ENCODE measurements at places on chromosomes 12 and 14.
A peak's percentile ranks its signal among the peaks of the same experiment; 100 is the strongest.

DNA sequence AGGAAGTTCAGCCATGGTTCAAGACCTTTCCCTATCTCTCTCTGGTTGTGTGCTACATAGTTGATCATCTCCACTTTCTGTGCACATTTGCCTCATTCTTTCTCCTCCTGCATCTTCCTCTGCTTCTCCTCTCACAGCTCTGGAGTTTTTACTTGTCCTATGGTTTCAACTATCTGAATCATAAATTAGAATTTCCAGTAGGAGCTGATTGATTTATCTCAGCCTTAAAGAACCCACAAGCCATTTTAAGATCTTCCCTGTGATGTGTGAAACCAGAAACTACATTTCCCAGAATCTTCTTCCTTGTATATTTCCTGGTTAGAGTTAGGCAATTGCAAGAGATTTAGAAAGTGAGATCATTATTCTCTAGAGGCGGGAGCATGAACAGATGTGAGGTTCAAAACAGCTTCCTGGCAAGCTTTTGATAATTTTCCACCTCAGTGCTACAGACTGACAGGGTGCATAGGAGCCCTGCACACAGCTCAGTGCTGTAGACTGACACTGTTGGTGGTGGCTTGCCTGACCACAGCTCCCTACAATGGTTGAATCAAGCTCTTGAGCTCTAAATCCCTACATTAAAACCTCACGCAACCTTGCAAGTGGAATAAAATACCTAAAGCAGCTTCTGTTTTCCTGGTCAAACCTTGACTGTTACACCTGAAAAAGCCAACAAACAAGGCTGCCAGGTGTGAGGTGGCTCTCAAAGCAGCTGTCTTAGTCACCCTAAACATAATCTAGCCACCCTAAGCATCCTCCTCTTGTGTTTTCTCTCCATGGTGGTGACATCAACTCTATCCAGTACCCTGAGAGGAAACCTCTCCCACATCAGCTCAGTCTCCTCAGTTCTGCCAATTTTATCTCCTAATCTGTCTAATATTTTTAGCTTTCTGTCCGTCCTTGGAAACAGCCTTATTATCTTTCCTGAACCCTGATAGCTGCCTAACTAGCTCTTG, 21.5 kb upstream of the IFNG start:
- no peak for DNase-seq

- DNase-seq = no peak
These were observed 236.3 kb downstream of the GALC start for GRCh38 chr14:87756661-87757060.

DNA sequence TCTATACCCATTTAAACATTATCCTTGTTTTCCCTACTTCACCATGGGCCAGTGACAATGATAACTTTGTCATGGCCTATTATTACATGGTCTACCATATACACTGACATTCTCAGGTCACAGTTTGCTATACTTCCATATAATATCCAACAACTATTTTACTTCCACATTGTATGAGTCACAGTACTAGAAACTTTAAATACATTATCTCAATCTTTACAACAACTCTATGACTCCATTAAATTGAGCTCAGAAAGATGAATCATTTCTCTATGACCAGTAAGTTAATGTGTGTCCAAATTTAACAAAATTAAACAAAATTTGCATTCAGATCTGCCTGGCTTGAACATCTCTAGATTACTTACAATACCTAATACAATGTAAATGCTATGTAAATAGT, 93.9 kb downstream of the PLEKHG7 start:
- no peak for DNase-seq

- no peak for DNase-seq
These were observed 98.1 kb upstream of the GRIP1 start for GRCh38 chr12:66776974-66777373.

- no peak for DNase-seq
These were observed 126.3 kb downstream of the RALGAPA1 start for GRCh38 chr14:35682802-35683201.

DNA sequence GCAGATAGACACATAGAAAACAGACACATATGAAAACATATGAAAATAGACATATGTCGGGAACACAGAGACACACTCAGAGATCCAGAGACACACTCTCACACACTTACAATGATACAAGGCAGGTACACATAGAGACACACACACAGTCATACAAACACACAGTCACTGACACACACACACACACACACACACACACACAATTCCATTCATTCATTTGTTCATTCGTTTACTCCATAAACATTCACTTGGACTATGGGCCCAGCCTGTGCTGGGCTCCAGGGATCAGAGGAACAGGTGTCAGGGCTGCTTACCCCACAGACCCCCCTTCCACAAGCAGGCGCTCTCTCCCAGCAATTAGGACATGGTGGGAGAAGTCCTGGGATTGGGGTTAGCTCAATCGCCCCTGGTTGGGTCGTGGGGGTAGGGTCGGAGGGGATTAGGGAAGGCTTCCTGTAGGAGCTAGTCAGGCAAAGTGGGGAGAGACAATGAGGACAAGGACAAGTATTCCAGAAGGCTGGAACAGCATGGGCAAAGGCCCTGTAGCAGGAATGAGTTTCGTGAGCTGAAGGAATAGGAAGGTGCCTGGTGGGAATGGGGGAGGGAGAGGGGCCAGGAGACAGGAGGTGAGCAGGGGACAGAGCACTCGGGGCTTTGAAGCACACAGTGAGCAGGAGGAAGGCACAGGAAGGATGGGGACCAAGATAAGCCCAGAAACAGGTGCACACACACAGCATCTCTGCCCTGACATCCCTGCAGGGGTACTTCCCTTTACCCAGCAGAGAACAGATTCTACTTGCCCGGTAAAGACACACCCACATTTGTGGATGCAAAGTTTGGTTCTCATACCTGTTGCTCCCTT, 6.5 kb downstream of the RASAL1 start:
- DNase-seq = no peak

DNA sequence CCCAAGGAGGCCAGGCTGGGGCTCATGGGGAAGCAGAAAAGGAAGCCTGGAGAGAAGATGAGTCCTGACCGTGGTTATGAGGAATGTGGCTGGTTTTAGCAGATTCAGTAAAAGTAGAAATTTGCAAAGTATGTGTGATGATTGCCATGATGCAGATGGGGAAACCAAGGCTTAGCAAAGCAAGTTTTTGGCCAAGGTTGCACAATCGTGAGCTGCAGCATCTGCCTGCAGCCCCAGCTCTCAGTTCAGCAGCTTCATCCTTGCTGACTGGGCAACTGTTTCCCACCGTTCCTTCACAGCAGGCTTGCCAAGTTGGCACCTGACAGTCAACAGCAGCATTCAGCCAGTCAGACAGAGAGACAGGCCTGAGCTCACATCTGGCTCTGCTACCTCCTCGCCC, 656.7 kb downstream of the MED13L start:
- no peak for DNase-seq

DNA sequence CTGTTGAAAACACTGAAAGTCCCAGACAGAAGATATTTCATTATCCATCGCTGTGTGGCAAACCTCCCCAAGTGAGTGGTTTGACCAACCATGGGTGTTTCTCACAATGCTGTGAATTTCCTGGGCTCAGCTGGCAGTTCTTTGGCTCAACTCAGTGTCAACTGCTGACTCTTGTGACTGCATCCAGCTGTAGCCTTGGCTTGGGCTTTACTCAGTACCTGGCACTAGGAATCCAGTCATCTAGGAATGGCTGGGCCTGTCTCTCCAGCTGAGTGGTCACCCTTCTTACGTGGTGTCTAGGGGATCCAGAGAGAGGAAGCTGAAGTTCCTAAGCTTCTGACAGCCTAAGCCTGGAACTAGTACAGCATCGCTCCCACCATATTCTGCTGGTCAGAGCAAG, 80.7 kb upstream of the PSMC1 start:
- DNase-seq = no peak

DNA sequence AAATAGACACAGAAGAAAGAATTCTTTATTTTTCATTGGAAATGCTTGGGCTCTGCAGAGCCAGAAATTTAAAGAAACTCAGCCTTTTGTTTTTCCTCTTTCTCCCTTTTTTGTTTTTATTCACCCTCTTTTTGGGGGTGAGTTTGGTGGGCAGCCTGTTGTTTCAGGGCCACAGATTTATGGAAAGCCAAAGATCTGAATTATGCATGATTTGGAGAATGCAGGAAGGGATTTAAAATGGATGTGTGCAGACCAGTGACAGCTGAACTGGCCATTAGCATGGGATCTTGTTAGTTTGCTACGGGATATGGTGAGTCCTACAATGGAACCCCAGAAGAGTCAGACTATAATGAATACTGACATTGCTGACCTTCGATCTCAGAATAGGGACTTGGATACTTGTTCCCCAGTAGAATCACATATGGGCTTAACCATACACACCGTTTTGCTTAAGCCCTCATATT, 7.7 kb upstream of the ATXN2 start:
- no peak for DNase-seq

GRCh38 chr12:68428724-68429501, 96.8 kb upstream of the MDM1 start:
- DNase-seq = no peak

DNA sequence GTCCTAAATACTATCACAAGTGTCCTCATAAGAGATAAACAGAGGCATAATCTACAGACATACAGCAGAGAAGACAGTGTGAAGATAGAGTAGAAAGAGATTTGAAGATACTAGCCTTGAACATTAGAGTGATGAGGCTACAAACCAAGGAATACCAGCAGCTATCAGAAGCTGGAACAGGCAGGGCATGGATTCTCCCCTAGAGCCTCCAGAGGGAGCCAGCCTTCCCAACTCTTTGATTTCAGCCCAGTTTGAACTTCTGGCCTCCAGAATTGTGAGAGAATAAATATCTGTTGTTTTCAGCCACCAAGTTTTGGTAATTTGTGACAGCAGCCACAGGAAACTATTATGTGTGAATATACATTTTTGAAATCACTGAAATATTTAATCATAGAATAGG, 47.2 kb downstream of the CCDC91 start:
- no peak for DNase-seq

DNA sequence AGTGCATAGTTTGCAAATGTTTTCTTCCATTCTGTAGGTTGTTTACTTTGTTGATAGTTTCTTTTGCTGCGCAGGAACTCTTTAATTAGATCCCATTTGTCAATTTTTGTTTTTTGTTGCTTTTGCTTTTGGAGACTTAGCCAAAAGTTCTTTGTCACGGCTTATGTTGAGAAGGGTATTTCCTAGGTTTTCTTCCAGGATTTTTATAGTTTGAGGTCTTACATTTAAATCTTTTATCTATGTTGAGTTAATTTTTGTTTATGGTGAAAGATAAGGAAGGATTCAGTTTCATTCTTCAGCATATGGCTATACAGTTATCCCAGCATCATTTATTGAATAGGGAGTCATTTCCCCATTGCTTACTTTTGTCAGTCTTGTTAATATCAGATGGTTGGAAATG, 51.9 kb downstream of the SYNE2 start:
- no peak for DNase-seq

- no peak for DNase-seq
These were observed 111.5 kb upstream of the TMPO start for GRCh38 chr12:98403936-98404335.

DNA sequence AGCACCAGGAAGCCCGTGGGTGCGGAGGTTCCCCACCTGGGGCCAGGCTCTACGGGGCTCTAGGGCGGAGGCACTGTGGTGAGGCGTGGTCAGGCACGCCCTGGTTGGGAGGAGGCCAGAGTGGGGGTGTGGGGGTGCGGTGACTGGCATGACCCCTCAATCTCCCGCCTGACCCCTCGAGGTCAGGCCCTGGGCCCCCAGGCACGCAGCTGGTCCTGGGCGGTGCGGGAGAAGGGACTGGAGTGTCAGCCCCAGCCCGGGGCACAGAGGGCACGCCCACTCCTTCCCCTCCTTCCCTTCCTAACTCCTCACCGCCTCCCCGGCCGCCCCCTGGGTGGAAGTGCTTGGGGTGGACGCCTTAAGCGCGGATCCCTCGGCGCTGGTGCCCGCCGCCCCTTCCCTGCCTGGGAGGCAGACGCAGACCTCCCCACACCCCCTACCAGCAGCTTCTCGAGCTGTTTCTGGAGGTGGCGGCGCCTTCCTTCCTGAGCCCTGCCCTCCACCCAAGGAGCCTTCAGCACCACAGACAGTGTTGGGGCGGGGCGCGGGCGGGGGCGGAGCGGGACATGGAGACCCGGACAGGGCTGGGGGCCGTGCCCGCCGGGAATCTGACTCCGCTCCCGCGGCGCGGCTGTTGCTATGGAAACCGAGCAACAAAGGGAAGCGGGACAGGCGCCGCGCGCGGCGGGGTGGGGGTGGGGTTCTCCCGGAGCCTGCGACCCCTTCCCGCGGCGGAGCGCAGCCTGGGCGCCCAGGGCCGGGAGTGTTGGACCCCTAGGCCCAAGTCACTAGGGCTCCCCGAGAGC, 741 bp upstream of the CRIP2 start:
- DNase-seq = peak; percentile 97

DNA sequence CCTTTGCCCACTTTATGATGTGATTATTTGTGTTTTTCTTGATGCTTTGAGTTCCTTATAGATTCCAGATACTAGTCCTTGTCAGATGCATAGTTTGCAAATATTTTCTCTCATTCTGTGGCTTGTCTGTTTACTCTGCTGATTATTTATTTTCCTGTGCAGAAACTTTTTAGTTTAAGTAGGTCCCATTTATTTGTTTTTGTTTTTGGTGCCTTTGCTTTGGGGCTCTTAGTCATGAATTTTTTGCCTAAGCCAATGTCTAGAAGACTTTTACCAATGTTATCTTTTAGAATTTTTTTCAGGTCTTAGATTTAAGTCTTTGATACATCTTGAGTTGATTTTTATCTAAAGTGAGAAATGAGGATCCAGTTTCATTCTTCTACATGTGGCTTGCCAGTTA, 667.3 kb downstream of the SLC16A7 start:
- DNase-seq = no peak

DNA sequence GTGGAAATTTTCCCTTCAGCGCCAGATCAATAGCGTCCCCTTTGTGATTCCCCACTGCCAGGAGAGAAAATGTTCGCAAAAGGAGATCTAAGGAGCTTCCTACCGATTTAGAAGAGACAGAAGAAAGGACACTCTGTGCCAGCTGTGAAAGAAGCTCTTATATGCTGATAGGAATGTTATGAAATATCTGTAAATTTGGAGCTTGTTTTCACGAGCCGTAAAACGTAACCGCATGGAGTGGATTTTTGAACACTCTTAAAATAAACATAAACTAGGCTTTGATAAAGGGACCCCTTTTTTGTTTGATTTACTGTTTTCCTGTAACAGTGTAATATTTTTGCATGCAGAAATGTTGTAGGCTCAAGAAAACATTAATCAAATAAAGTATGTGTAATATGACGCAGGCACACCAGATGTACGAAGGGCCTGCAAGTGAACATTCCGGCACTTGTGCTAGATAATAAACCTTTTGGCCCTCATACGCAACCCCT, 346.8 kb downstream of the ETNK1 start:
- DNase-seq = no peak

DNA sequence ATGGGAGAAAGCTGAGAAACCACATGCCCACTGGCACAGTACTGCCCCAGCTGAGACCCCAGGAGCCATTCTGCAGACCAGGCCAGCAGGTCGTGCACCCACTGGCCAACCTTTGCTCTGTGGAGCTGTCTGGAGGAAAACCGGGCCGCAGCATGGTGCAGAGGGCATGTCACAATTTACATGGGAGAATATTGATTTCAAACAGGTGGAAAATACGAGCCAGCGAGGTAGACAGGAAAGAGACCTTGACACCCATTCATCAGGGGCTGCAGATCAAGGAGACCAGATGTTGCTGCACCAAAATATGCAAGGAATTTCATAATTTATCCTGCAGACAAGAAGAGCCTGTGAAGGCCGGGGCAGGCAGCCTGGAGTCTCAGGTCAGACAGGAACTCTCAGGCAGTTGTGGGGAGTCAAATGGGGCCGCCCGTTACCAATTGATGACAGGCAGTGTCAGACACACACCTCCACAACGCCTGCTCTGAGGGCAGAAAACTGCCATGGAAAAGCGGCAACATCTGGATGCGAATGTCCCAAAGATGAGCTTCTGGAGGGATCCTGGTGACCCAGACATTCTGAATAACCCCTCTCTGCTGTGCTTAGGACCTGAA, 74.6 kb upstream of the BCL11B start:
- DNase-seq = no peak

Data from T47D (cell line).